ENCODE measurements at places on chromosomes 4 and X.

GRCh38 chrX:101287402-101287801 is 3.7 kb downstream of the TAF7L start:
- peak; percentile 40 for DNase-seq

DNA sequence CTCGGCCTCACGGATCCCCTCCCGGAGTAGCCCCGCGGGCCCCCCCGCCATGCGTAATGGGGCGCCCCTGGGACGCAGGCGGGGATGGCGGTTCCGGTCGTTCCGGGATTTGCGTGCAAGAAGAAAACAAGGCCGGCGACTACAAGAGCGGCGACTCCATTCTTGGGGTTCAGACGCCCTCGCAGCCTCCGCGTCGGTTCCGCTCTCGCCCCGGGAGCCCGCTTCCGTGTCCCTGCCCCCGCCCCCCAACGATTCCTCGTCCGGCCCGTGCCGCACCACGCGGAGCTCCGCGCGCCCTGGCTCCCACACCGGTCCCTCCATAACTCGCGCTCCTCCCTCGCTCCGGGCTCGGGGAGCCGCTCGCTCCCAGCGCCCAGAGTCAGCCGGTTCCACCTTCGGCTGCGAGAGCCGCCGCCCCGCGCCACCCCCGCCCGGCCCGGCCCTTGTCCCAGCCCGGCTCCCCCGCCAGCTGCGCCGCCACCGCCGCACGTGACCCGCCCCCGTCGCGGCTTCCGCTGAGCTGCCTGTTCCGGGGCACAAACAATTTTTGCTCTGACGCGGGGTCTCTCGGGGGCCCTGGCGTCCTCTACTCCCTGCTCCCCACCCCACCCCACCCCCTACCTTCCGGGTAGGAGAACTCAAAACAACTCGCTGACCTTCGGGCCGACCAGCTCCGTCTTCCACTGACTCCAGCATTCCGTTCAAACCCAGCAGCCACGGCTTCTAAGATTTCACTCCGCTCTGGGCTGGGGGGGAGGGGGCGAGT is 78.8 kb upstream of the BCOR start:
- DNase-seq: no peak

- DNase-seq: no peak
These were observed 74.4 kb upstream of the EFNB1 start for GRCh38 chrX:68754406-68754805.

DNA sequence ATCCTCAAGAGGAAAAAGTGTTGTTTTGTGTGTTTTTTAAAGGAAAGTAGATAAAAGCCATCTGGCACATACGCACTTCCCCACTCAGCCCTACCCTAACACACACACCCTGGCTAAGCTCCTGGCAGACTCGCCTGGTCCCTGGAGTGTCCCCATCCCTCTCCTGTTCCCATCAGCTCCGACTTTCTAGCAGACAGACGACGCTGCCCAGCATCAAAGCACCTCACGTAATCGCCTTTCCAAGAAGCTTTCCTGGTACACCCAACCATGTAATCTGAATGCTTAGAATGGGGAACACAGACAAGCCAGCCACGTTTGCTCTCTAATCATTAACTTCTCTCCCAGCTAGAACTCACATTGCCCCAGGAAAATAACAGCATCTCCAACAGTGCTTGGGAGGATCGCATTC is 116.2 kb downstream of the AFAP1 start:
- DNase-seq: peak; percentile 59

DNA sequence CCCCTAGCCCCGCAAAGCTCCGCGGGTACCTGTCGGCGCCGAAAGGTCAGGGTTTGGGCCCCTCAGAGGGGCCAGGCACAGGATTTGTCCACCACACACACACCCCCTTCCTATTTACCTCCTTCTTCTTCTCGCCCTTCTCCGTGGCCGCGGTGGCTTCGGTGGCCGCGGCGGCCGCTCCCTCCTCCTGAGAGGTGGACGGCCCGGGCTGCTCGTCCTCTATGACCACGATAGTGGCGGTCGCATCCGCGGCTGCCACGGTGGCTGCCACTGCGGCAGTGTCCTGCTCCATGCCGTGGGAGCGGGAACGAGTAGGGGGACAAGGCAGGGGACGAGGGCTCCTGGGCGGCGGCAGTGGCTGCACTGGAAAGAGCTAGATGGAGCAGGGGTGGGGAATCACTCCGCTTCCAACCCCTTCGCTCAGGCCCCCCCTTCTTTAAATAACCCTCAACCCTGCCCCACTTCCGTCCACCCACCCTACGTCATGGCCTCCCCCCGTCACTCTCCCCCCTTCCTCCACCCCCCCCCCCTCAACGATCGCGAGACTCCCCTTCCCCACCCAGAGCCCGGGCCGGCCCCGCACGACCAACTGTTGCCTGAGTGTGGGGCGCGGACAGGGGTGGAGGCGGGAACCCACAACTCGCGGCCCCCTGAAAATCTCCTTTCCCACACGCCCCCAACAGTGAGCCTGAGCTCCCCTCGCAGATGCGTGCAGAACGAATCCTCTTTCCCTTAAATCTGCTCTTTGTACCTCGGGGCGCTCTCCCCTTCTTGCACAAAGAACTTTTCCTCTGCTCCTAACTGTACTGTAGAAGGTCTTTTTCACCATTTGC is at the start of gene SMARCA1:
Gene SMARCA1 (minus strand): TSS at position 412 of the 833 bp plus-strand sequence. CDS start 120 bp downstream, at position 292.
- DNase-seq: peak; percentile 61

DNA sequence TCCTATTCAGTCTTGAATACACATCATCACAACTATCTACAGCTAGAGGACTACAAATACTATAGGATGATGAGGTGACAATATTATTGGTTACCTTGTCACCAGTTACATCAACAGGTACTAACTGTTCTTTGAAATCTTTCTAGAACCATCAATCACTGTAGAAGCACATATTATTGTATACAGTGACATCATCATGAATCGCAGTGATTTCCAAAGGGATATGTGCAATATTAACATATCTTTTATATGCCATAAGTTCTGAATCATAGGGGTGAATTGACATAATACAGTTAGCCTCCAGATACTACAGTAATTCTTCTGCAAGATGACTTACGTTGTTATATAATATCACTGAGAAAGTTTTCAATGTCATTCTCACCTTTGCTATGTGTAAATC is 105.2 kb upstream of the HPGD start:
- DNase-seq: no peak

DNA sequence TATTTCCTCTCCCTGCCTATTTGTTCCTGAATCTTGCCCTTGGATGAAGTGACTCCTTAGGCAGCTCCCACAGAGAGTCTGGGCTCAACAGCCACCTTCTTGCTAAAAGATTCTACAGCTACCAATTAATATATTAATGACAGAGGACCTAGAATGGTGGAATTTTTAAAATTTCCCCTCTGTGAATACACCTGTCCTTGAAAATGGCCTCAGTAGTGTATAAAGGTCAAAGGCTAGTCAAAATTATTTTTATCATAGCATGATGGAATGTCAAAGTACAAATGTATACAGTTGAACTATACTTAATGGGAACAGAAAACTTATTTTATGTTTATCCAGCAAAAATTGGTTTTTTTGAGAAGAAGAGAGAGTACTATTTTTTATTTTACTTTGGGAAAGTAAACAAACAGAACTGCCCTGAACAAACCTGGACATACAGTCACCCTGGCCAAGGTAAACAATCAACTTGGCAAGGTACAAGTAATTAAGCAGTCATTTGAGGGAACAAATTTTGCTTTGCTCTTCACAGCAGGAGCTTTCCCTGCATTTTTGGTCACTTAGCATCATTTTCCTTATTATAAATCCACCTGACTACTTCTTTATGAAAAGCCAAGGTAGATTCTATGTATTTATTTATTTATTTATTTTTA is 250.8 kb downstream of the INPP4B start:
- no peak for DNase-seq

- no peak for DNase-seq
These were observed 184.9 kb downstream of the NPFFR2 start for GRCh38 chr4:72216539-72217277.

- DNase-seq: no peak
These were observed at the start of gene SFRP2 for GRCh38 chr4:153788413-153789276. Gene SFRP2 (minus strand): TSS chr4:153789083. CDS start chr4:153788835, 248 bp downstream.

- DNase-seq: no peak
These were observed 358.5 kb downstream of the SPOCK3 start for GRCh38 chr4:166875821-166876220.

All from AG10803 (cell line).